CMK (cell line): ENCODE measurements at places on chromosomes 3 and 15.
A peak's percentile ranks its signal among the peaks of the same experiment; 100 is the strongest.

GRCh38 chr3:57029924-57030323 is 30.5 kb upstream of the SPATA12 start:
- DNase-seq, result no peak

- no peak for DNase-seq
These were observed 167.5 kb downstream of the SHQ1 start for GRCh38 chr3:72680766-72681165.

GRCh38 chr3:148962513-148962912 is 28.8 kb upstream of the GYG1 start:
- DNase-seq, result no peak

- DNase-seq, result no peak
These were observed 242.3 kb downstream of the LPP start for GRCh38 chr3:188396251-188396650.

DNA sequence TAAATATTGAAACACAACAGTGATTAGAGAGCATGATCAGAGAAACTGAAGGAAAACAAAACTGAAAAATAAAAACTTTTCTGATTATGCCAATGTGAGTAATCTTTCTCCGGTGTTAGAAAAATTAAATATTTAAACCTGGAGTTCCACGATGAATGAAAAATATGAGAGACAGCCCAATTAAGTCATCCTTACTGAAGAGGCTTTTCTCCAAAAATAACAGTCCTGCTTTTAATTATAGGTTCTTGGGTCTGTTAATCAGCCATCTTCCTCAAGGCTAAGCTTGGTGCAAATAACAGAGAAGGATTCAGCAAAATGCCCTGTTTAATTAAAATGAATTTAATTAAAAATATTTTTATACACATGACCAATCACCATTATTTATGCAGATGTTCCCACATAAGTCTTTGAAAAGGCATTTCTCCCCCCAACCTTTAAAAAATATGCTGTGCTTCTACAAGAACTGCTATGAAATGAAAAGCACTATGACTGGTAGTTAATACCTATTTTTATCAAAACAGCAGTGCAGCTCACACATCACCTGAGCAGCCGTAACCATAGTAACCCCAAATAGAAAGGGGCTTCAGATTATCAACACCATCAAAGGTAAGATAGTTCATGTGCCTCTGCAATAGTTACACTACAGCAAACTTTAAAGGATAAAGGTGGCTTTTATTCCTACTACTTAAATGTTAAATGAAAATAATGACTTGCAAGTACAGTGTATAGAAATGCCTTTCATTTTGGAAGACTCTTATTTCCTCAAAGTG is 175.7 kb downstream of the SLC9A9 start:
- no peak for DNase-seq

DNA sequence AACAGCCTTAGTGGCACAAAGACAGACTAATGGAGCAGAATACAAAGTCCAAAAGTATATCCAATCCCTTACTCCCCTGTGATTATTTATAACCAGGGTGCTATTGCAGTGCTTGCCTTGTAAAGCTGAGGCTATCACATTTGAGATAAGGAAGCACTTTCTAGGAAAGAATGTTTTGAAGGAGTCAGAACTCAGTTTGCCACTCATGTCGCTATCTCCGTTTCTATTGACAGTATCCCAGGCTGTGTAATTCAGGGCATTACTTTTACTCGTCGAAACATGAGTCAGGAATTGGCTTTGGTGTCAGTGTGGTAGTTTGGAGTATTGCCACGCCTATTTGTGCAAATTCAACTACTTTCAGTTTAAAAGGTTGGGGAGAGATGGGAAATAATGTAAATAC is 78.4 kb downstream of the FBXL2 start:
- DNase-seq, result no peak

DNA sequence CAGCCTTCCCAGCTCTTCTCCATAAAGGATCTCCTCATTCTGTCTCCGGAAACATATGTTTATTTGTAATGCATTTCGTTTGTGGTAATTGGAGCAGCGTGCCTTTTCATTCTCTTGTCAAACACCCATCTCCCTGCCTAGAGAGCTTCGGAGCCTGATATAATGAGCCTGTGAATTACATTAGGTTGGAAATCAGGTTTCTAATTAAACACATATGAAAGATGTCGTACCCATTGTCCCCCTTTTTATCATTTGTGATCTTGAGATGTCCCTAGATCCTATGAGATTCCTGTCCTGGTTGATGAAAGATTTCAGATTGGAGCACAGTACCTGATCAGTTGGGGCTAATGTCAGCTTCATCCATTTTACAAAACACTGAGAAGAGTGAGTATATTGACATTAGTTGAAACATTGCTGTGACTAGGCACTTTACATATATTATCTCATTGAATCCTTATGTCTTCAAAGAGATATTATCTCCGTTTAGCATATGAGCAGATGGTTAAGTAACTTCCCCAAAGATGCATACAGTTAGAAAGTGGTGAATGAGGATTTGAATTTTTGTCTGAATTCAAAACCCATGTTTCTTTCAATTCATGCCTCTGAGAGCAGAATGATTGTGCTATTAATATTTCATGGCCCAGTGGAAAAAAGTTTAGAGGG is 23.1 kb downstream of the SYN2 start:
- DNase-seq, result no peak

GRCh38 chr15:38512901-38513300 is 51.7 kb downstream of the RASGRP1 start:
- no peak for DNase-seq

- DNase-seq, result no peak
These were observed 115.5 kb upstream of the ARPP21 start for GRCh38 chr3:35523838-35524237.

DNA sequence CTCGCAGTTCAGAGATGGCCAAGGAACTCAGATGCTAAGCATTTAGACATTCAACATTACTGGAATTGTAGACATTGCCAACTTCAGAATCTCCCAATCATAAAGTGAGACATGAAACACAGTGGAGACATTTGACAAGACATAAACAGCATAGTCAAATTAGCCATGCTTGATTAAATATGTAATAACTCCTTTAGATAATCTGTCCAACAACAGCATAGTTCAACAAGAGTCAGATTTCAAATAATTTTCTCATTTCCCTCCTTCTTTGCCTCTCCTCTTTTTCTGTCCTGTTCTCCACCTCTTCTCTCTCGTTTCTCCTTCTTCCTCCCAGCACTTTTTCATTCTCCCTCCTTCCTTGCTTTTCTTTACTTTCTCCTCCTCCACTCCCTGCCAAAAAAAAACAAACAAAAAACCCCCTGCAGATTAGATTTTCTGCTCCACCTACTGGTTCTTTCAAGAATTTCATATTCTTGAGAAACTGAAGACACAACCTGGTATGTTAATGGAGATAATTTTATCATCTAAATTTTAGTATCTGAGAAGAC is 20.2 kb downstream of the CPOX start:
- DNase-seq, result no peak

DNA sequence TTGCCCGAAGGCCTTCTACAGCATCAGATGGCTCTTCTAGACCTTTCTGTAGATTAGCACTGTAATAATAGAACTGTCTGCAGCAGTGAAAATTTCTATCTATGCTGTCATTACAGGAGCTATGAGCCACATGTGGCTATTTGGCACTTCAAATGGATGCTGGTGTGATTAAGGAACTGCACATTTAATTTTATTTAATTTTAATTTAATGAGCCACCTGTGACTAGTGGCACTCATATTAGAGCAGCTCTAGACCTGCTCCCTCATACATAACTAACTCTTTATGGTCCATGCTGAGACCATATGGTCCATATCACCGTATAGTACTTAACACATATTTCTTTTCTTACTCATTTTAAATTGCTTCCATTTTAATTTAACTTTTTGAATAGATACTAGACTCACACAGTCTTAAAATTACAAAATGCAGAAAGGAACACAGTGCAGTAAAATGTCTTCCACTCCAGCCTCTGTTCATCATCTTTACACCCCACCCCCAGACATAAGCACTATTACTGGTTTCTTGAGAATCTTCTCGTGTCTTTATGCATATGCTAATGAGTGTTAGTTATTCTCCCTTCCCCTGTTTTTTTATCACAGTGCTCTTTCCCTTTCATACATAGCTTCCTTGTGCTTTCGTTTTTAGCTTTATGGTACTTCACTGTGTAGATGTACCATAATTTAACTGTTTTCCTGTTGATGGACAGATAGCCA is 9.6 kb downstream of the LSM3 start:
- no peak for DNase-seq

- DNase-seq, result no peak
These were observed 243.8 kb downstream of the OTOL1 start for GRCh38 chr3:161740421-161740820.

GRCh38 chr15:75508840-75509532 is 57.5 kb upstream of the SIN3A start:
- peak; percentile 26 for DNase-seq

GRCh38 chr15:36658898-36659639 is 79.6 kb downstream of the CDIN1 start:
- no peak for DNase-seq

GRCh38 chr3:111319598-111319997 is 222.4 kb upstream of the CD96 start:
- DNase-seq, result no peak

GRCh38 chr3:30644615-30645014 is 38.2 kb downstream of the TGFBR2 start:
- DNase-seq, result no peak

DNA sequence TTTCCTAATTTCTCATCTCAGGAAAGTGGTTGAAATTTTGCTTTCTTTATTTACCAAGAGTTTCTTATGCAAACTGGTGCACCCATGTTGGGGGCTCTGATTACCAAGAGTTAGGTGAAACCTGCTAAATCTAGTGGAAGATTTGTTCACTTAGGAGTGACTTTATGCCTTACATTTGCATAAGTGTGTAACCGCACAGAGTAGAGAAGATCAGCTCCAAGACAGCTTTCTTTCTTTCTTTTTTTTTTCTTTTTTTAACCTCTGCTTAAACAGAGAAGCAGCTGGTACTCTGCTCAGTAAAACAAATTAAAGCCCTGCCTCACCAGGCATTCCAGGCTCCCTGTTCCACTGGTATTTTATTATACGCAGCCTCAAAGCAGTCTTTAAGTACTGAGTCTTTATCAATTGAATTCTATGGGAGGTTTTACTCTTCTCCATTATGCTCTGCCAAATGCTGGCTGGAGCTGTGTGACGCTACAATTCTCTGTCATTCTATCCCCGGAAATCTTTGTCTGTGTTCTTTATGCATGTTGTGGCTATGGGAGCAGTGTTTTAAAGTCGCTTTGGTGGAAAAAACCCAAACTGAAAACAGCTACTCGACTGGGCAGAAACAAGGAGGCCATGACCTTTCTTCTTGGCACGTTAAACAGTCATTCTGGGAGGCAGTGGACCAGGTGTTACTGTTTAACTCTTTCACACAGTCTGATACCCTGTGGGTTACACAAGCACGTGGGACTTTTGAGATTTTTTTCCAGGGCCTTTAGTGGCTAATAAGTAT is 55.2 kb upstream of the GBE1 start:
- no peak for DNase-seq

DNA sequence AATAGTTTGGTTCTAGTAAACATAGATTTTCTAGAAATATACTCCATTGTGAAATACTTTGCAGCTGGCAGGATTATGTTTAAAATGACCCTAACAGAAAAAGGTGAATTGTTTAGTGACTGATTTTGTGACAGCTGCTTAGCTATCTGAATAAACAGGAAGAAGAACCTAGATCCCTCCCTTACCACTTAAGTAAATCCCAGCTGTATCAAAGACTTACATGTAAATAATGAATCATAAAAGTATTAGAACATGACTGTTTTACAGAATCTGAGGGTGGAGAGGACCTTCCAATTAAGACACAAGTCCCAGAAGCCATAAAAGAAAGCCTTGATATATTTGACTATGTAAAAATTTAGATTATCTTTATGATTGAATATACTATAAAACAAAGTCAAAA is 15.9 kb downstream of the SLC49A4 start:
- no peak for DNase-seq

DNA sequence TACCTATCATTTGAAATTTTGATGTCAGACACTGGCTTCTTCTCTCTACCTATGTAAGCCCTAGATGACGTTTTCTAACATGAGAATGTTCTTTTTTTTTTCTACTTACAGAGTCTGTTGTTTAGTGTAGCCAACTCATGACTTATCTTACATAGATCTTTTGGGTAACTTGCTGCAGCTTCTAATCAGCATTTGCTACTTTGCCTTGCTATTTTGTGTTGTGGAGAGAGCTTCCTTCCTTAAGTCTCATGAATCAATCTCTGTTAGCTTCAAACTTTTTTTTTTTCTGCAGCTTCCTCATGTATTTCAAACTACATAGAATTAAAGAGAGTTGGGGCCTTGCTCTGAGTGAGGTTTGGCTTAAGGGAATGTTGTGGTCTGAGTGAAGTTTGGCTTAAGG is 568.7 kb upstream of the BCHE start:
- no peak for DNase-seq

- DNase-seq, result no peak
These were observed 35.0 kb downstream of the RIOX2 start for GRCh38 chr3:97937205-97937604.

GRCh38 chr3:195249057-195249770 is 21.7 kb downstream of the XXYLT1 start:
- no peak for DNase-seq

DNA sequence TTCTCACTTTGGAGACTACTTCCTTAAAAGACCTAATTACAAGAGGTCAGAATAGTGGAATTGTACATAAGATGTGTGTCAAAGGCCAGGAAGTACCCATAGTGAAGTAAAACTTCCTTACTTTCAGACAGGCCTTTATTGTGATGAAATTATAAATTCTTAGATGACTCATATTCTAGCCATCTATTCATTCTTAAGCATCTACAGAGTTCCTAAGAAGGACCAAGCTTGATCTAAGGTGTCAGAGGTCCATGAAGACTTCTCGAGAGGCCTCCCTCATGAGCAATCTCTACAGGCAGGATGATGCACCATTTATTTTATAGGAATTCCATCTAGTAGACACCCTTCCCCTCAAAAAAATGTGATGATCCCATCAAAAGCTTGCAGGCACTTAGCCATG is 493.3 kb downstream of the MAGI1 start:
- no peak for DNase-seq

DNA sequence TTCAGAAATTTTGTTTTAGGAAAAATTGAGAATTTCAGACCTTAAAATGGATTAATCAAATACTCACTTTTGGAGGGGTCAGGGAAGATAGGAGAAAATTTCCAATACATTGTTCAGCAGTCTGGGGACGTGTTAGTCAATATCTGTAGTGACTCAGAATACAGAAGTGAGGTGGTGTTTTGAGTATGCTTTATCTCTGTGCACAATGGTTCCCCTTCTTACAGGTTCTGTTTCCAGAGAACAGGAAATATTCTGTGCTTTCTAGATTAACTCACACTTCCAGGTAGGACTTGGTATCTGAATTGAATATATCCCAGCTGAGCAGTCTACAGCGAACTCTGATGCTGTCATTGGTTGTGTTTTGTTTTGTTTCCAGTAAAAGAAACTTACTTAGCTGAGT is 30.7 kb upstream of the CCDC54 start:
- no peak for DNase-seq
